ENCODE measurements at places on chromosomes 11 and 22. TPM values are rescaled to one million over a fixed set of nuclear protein-coding genes. Genes with fewer than 3 reads are reported as not detected.

Gene GGT5
- total RNA-seq, result 2.3 TPM

Gene ZNF215
- total RNA-seq, result 5.9 TPM

Gene DYNC2H1
- total RNA-seq, result 14.8 TPM

Gene VSTM5
- 0.13 TPM for total RNA-seq

Gene ELMOD1
- 1.3 TPM for total RNA-seq

Gene C11orf87
- not detected for total RNA-seq

Gene TMEM191B
- total RNA-seq, result not detected

Gene NLRP6
- total RNA-seq, result not detected

Gene LYVE1
- 3.9 TPM for total RNA-seq

Gene PTPN5
- not detected for total RNA-seq
